ENCODE measurements at places on chromosomes 7 and 10.

DNA sequence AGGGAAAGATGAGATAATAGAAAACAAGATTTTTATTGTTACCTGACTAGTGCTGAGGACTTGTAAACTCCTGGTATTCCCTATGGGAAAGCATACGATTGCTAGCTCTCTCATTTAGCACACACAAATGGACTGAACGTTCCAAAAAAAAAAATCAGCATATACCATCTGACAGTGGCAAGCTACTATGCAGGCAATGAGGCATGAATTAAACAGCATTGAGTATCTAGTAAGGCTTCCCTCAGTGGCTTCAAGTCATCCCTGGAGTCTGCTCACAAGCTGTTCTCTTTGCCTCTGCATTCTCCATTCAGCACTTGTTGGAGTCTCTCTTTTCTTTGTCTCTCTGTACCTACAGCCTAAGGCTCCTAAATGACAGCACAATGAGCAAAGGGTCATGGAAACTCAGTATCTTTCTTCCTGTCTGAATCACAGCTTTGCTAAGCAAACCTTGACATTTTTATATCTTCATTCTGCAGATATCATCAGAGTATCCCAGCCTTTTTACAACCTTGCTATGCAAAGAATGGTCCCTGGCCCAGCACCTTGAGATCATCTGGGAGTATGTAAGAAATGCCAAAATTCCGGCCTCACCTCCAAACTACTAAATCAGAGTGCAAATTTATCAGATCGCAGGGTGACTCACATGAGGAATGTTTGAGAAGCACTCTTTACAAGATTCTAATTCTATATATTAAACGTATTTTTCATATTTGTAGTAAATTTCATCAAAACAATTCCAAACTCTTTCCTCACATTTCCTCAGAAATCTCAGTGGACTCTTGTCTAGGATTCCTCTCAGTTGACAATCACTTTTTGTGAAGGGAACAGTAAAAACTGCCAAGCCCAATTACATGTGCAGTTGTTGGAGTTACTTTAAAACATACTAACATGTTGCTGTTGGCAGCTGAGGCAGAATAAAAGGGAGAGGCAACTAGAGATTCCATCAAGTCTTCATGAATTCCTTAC lies 10.8 kb upstream of the LIPA start:
- no peak for DNase-seq

DNA sequence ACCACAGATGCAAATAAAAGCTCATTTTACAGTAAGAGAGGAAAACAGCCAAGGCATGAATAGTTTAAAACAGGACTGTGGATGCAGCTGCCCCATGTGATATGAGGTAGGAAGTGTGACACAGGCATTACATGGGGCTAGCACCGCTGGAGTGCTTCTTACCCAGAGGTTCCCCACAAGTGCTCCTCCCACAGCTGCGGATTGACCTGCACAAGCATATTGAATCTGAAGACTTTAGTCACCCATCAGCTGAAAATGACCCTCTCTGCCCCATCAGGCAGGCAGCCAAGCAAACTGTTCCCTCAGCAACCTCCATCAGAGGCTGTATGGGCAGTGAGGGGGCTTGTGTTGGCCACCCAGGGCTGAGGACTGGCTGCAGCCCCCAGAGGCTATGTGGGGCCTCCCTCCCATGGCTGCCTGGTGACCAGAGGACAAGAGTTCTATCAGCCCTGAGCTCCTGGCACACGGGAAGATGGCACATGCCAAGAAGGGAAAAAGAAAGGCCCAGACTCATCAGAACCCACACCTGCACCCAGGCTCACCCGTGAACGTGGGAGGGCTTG lies 98.7 kb downstream of the TCERG1L start:
- no peak for DNase-seq

GRCh38 chr10:103278862-103279298 lies 1.9 kb downstream of the INA start:
- DNase-seq, result peak; percentile 49

DNA sequence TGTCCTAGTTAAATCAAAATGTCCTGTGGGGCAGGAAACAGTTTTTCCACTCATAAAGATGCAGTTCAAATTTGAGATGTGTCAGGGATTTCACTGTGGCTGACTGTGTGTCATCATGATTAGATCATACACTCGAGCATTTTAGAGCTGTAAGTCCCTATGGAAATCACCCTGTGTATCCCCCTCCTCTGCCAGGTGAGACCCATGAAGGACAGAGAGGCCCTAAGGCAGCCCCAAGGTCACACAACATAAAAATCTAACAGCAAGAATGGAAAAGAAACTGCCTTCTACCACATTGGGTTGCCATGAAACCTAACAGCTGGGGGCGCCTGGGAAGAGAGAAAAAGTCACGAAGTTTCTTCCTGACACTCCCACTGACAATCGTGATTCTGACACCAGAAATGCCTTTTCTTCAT lies 135.8 kb downstream of the KCNMA1 start:
- no peak for DNase-seq
